Activated T-helper 1 cell treated with Interleukin-2 at 50 U/mL for 16 hours (primary cell): ENCODE measurements at places on chromosomes 6 and 20.
A peak's percentile ranks its signal among the peaks of the same experiment; 100 is the strongest.

- no peak for DNase-seq
Measured at GRCh38 chr6:143872201-143872600, 7.9 kb downstream of the ZC2HC1B start.

GRCh38 chr6:24720131-24720603 lies 1.2 kb upstream of the C6orf62 start:
- peak; percentile 72 for DNase-seq

GRCh38 chr6:167524261-167525111 lies 199.6 kb downstream of the TTLL2 start:
- no peak for DNase-seq

DNA sequence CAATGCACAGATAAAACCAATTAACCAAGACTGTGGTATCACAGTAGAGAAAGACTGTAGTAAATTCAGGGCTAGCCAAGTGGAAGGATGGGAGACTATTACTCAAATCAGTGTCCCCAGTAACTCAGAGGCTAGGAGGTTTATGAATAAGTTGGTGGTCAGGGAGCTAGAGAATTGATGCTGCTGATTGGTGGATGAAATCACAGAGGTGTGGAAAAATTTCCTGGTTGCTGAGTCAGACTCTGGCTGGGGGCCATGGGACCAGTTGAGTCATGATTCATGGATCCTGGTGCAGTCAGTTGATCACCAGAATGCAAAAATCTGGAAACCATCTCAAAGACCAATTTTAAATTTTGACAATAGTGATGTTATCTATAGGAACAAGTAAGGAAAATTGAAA lies 555.9 kb downstream of the C6orf118 start:
- no peak for DNase-seq

GRCh38 chr6:51711876-51712275 lies 375.5 kb downstream of the PKHD1 start:
- no peak for DNase-seq

DNA sequence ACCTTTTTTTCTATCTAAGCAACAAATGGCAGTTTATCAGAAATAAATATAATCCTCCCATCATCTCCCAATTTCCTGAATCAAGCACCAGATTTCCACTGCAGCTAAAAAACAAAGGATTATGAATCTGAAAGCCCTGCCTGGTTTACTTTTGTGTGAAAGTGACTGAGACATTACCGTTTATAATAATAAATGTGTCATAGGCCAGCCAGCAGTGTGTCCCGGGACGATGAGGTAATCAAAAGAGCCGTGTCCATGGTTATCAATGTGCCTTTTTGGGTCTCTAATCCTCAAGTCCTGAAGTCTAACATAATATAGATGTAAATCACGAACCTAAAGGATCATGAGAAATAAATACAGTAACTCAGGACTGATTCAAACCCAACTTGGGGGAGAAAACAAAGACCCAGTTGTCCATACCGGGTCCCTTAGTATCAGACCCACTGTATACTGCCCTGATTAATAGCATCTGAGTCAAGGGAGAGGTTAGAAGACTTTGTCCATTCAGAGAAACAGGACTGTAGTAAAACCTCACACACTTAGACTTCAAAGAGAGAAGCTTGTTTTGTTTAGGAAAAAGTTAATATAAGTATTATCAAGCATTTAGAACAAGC lies 149.1 kb downstream of the SASH1 start:
- DNase-seq: no peak

DNA sequence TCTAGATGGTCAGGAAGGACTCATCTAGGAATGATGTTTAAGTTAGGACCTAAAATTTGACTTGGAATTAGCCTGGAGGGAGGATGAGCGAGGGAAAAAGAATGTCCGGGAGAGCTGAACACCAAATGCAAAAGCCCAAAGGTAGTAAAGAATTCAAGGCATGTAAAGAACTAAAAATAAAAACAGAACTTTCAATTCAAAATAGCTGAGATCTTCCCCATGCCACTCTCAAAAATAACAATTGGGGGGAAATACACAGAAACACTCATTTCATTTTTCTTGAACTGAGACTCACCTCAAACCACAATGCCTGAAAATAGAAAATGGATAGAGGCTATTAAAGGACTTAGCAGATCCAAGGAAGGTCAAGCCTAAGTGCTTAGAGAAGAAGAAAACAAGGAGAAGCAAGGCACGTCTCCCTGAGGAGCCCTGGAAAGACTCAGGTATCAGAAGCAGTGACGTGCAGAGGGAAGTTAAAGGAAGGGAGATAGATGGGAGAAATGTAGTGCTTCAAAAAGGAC lies 10.4 kb downstream of the PXT1 start:
- DNase-seq: no peak

- no peak for DNase-seq
Measured at GRCh38 chr6:42369568-42369967, 82.2 kb downstream of the TRERF1 start.

DNA sequence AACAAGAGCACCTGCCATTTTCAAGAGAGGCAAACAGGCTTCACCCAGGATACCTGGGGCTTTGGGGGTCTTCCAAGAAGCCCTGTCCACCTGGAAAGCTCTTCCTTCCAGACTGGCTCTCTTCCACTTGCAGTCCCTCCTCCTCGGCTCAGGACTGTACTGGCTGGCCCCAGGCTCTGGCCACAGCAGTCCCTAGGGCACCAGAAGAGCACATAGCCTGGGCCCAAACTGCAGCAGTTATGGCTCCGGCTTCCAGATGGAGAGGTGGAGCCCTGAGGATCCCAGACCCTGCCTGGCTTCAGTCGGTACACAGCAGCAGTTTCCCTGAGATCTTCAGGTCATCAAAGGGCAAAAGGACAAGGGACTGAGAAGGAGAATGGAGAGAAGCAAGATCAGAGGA lies 1.6 kb upstream of the SLC35B2 start:
- no peak for DNase-seq

GRCh38 chr6:10269814-10270472 lies 144.9 kb downstream of the TFAP2A start:
- DNase-seq: no peak

- DNase-seq: no peak
Measured at GRCh38 chr6:37607944-37608343, 89.7 kb downstream of the MDGA1 start.

DNA sequence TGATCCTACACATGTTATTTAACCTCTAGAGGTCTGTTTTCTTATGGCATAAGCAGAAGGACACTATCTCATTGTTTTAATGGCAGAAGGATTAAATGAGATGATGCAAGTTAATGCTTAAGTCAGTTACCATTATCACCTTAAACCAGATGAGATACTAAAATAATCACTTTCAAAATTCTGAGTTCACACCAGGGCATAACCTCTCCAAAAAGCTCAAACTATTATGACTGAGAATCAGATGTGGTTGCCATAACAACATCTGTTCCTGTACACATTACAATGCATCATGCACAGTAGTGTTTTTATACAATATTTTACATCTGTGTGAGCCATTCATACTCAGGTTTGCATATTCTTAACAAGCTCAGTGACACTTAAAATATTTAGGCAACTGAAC lies 10.2 kb downstream of the ADNP start:
- no peak for DNase-seq

DNA sequence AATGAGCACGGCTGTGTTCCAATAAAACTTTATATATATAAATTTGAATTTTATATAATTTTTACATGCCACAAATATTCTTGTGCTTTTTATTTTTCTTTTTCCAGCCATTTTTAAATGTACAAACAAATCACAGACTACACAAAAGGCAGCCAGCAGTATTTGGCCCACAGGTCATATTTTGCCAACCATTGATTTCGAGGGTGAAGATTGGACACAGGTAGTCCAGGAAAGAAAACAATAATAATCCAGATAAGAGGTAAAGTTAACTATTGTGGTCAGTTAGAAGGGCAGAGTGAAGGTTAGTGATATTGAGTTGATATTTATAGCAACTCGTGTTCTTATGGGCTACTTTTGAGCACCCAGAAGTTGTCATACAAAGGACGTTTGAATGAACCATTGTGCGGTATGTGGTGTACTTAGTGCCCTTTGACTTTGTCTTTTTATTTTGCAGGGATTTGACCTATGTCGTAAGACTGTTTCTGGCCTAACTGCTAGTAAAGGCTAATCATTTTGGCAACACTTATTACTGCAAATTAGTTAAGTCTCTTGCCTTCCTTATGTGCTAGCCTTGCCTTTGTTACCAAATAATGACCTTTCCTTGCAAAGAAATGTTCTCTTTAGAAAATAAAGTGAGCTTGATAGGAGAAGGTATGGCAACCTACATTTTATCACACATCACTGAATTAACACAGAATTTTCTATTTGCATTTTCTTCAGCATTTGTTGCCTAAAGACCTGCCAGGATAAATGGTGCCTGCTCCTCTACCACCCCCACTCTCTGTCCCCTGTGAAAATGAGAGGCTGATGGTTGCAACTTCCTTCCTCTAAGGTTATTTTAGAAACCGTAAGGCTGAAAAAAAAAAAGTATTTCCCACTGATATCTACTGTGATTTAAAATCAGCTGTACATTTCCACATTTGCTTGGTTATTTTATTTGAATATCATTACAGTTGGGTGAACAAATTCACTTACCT lies 493.9 kb upstream of the SOX4 start:
- DNase-seq: no peak

GRCh38 chr20:1657556-1658334 lies at the start of gene SIRPG:
Gene SIRPG, minus strand, starts transcription at chr20:1657779. Its CDS starts 65 bp downstream, at chr20:1657714.
- no peak for DNase-seq

DNA sequence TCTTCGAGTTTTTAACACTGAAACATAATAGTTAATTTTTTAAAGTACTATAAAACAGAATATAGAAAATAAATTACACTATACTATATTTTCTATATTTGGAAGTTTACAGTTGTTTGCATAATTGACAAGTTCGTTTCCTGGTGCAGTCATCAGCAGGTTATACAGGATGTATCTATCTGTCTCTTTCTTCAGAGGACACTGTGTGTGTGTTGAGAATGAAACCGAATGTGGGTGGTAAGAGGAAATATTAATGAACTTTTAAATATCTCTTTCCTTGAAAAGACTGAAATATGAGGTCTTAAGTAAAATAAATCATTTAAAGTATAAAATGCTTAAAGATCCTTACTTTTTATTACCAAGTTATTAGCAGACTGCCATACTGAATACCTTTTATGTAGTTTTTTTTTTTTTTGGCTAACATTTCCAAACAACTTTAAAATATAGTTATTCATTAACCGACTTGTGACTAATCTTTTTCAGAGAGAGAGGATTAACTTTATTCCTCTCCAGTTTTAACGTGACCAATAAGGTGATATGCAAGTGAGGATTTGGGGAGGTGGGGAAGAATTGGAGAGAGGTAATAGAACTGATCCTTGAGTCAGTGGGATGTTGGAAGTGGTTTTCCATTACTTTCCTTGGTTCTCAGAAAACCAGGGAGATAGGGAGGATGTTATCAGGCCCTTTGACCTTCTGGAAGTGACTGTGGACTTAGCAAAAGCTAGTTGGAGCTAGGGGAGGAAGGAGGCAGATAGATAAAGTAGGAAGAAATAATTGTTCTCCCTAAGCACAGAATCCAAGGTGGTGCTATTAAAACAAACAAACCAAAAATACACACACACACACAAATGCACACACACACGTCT lies 380.0 kb upstream of the FLRT3 start:
- no peak for DNase-seq

- no peak for DNase-seq
Measured at GRCh38 chr6:112743323-112743722, 396.2 kb downstream of the RFPL4B start.

- DNase-seq: no peak
Measured at GRCh38 chr20:33263784-33264183, 19.2 kb upstream of the BPIFB1 start.

DNA sequence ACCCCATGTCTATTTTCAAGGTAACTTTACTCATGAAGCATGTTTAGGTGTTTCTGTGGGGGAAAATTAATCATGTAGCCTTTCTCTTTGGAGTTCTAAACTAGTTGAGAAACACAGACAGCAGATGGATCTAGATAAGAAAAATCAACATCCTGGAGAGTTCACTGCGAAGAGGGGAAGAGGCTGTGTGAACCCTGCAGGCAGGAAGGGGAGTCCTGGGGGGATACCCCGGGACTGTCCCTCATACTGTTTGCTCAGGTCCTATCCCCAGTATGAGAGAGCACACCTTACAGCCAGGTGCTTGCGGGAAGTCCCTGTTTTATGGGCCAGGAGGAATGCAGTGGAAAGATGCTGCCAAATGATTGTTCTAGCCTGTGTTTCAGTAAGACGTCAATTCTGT lies 32.7 kb downstream of the CHMP4B start:
- no peak for DNase-seq

GRCh38 chr6:81722506-81723223 lies 29.8 kb downstream of the TENT5A start:
- no peak for DNase-seq

DNA sequence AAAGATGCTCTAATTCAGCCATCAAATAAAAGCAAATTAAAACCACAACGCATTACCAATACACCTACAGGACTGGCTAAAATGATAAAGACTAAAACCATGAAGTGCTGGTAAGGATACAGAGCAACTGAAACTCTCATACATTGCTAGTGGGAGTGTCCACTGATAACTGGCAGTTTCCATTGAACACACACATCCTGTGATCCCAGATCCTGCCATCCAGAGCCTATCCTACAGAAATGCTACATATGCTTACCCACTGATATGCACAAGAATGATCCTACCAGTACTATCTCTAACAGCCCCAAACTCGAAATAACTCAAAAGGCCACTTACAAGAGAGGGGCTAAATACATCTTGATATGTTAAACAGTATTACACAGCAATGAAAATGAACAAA lies 81.0 kb downstream of the FYN start:
- DNase-seq: no peak

GRCh38 chr20:62978561-62978943 lies 26.0 kb downstream of the SLC17A9 start:
- no peak for DNase-seq

DNA sequence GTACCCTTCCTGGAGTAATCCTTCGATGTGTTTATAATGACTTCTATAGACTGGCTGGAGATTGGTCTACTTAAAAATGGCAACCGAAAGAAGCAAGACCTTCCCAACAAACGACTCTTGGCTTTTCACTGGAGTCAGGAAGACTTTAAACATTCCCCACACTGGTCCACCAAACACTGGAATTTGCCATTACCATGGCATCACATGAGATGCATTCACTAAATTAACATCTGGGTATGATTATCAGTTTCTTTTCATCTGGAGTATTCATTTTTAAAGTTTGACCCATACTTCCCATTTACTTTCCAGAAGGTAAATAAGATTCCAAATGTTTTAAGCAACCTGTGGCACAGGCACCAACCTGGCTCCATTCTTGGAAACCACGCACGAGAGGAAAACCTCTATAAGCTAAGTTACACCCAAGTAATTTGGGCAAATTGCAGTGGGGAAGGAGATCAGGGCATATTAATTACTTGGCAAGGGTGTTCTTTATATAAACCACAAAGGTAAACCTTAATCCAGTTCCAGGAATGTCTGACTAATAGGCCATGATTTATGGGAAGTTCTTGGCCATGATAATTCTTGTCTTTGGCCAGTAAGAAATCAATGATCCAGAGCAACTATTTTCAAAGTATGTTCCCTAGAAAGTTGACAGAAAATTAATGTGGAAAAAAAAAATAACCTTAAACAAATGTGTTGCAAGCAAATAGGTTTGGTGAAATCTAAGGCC lies 190.0 kb upstream of the COL21A1 start:
- no peak for DNase-seq
